ENCODE measurements at places on chromosomes 5 and 9.

- no peak for DNase-seq
Measured at GRCh38 chr5:52787600-52788504, at the start of the genes ITGA1 and PELO. Gene ITGA1, plus strand, starts transcription at chr5:52787916. Its CDS starts 438 bp downstream, at chr5:52788354. Gene PELO, plus strand, starts transcription at chr5:52787916. Its CDS starts 12,479 bp downstream, at chr5:52800395.

DNA sequence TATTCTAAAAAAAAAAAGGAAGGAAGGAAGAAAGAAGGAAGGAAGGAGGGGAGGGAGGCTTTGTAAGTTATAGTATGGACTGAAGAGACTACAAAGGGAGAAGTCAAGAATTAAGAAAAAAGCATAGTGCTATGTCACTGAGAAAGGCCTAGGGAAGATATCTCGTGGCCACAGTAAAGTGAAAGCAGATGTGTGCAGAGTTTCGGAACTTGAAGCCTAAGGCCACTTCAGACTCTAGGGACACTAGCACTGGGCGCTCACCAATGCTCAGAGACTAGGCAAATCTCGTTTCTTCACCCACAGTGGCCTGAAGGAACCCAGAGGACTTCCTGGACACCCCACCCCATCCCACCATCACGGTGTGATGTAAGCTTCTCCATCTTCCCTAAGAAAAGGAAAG lies 181.4 kb upstream of the TRPM3 start:
- DNase-seq, result no peak

GRCh38 chr9:114263853-114264510 lies 58.9 kb upstream of the ORM1 start:
- DNase-seq, result no peak

DNA sequence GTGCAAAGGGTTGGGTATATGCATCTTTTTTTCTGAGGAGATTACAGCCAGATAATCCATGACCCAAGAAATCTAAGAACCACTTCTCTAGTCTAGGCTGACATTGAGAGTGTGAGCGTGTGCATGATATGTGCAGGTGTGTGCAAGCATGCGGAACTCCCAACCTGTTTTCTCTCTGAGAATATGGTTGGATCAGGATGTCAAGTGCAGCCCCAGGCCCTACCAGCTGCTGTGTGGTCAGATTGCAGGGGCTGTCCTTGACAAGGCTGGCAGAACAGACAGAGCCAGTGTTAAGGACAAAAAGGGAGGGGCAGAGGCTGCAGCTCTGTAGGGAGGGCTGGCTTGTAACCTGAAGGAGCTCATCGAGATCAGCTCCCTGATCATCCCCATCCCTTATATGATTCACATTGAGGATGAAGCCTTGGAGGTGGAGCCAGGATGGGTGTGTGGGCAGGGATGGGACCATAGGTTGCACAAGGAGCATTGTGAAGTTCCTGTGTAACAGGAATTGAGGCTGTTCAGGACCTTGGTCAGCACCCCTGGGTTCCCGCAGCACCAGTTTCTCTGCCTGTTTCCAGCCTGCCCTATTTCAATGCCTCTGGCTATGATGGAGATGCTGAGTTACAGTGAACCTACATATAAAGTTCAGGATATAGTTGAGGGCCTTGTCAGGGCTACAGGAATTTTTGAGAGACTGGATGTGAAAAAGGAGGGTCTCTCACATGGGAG lies 52.6 kb upstream of the ARAP3 start:
- DNase-seq, result no peak

DNA sequence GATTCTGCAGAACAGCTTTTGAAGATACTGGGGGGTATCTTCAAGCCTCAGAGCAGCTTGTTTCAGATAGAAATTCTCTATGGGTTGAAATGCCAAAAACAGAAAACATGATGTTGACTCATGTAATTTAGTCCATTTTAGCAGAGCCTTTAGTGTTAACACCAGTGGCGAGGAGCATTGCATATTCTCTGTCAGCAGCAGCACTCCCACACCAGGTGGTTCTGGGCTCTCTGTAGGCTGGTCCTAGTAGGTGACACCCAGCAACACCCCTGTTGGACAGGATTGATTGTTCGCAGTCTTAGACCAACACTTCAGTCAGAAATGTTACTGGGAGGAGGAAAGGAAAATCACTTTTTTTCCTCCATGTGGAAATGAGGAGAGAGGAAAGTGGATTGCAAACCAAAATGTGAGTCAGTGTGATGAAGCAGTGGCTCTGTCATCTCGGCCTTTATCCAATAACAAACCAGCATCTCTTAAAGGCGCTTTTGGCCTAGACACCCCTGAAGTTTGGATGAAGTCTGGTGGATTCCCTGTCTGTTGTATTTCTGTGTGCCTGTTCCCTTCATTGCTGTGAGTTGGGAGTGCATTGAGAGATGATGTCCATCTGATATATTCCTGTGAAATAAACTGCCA lies 16.8 kb downstream of the SLC46A2 start:
- DNase-seq, result no peak

GRCh38 chr5:3925022-3925421 lies 329.4 kb downstream of the IRX1 start:
- no peak for DNase-seq

GRCh38 chr5:115348175-115348574 lies 51.7 kb upstream of the CCDC112 start:
- no peak for DNase-seq

DNA sequence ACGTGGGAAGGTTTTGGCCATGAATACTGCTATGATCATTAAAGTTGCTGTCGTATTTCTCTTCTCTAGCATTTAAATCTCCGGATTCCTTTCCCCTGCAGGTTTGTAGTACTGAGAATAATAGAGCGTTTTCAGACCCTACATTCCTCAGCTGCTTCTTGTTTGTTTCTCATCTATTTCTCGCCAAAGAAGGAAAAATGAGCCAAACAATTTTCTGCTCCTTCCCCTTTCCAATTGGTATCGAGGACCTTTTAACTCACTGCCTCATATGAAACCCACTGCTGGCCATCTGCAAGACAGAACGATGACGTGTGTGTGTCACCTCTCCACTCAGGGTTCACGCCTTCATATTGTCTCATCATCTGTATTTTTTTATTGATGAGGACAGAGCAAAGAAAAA lies 689.4 kb upstream of the WWC1 start:
- no peak for DNase-seq

DNA sequence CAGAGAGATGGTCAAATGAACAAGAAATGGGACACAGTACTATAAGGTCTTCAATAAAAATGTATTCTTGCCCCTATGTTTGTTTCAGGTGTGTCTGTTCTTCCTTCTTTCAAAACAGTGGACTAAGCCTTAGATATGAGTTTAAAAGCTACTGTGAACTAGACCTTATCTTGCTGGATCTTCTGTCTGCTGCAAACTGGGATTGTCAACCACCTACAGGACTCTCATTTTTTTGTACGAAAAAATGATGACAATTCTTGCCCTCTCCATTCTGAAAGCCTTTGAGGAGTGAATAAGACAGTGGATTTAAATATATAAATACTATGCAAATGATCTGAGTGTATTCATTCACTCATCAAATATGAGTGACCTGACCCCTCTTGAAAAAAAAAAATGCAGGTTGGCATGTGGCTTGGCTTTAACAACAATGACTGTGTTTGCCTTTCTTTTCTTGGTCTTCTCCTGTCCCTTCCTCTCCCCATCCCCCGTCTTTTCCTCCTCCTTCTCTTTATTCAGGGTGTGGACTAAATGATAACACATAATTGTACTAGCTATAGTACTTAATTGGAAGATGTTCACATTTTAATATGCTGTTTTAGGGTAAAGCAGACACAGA lies 235.5 kb upstream of the TRIM32 start:
- DNase-seq, result no peak

- DNase-seq, result no peak
Measured at GRCh38 chr9:31045810-31046209, 1338.6 kb upstream of the ACO1 start.

Measured in anterior cingulate cortex (tissue), 58 donors.